ENCODE measurements at places on chromosomes 11 and 22. TPM values are rescaled to one million over a fixed set of nuclear protein-coding genes. Genes with fewer than 3 reads are reported as not detected.
A peak's percentile ranks its signal among the peaks of the same experiment; 100 is the strongest.

Gene ACRV1
- total RNA-seq: not detected

GRCh38 chr22:43163241-43163795, 12.0 kb downstream of the TSPO start:
- DNase-seq: no peak

Gene GGT1
- total RNA-seq: 0.63 TPM

- no peak for DNase-seq
Observed at GRCh38 chr11:125312391-125312790, 147.8 kb downstream of the PKNOX2 start.

Gene TEX54
- not detected for total RNA-seq

GRCh38 chr11:96875712-96876111, 485.9 kb downstream of the JRKL start:
- no peak for DNase-seq

DNA sequence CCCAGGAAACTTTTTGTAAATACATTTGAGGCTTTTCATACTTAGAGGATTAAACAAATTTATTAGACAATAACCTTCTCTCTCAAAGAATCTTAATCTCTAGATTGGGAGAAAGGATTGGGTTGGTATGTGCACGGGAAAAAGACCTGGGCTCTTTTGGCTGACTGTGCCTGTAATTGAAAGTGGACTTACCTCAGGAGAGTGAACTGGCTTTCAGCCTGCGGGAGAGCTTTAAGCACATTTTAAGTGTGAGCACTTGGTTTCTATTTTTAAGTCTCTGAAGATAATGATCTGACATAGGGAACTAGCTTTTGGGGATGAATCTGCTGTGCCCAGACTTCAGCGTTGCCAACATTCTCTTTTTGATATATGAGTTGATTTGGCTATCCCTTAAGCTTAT, 35.8 kb downstream of the UVRAG start:
- DNase-seq: no peak

DNA sequence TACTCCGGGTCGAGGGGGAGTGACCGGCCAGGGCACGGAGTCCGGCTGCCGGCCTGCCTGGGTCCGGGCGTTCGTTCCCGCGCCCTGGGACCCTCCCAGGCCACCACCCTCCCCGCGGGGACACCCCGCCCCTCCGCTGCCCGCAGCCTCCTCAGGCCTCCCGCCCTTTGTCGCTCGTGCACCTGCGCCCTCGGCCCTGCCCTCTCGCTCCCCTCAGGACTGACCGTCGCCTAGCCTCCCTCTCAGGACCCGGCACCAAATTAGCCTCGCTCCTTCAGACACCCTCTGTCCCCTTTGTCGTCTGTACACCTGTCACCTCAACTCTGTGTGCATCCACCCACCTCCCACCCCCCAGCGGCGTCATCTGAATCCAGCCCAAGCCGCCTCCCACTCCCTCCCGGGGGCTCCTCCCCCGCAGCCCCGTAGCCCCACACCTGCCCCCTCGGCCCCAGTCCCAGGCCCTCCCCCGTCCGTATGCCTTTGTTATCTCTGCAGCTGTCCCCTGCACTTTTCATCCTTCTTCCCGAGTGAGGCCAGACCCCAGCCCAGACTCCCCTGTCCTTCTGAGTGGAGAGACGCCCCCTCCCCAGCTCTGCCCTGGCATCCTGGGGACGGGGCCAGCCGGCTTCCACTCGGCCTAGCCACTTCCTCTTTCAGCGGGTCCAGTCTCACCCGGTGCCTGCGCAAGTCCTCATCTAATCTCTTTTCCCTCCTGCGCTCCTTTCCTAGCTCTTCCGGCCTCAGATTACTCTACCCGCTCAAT, 643 bp downstream of the TIGD3 start:
- no peak for DNase-seq

GRCh38 chr22:39446239-39446721, 10.5 kb upstream of the MGAT3 start:
- no peak for DNase-seq

Gene NUMA1
- 113 TPM for total RNA-seq

DNA sequence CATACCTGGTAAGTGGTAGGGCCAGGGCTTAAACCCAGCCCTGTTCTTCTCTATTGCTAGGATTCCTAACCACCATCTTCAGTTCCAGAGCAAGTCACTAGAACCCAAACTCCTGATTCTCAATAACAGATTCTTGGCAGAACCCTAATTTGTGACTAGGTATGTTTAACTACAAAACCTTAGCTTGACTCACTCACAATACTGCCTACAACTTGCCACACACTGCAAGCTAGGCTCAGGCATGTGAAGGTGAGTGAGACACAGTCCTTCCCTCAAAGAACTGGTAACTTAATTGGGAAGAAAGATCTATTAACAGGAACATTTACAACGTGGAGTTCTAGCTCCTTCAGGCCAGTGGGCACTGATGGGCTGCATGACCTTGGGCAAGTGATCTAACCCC, 14.5 kb upstream of the AMOTL1 start:
- DNase-seq: no peak

DNA sequence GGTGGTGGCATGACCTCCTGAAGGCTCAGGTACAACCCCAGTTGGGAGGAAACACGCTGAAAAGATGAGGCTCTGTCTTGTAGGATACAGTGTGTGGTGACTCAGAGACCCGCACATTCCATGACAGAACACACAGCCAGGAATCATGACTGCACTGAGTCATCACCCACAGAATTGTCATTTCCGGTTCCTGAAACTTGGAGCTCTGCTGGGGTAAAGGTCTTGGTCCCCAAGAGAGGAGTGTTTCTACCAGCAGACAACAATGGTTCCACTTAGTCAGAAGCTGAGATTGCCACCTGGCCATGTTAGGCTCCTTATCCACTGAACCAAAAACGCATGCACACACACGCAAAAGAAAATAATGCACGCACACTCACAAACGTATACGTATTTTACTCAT, 31.5 kb upstream of the CYB5R3 start:
- DNase-seq: peak; percentile 92

DNA sequence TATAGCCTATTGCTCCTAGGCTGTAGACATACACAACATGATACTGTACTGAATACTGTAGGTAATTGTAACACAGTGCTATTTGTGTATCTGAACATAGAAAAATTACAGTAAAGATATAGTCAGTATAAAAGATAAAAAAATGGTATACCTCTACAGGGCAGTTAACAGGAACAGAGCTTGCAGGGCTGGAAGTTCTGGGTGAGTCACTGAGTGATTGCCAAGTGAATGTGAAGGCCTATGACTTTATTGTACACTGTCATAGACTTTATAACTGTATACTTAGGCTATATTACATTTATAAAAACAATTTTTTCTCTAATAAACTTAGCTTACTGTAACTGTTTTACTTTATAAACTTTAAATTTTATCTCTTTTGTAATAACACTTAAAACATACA, 332.4 kb upstream of the ARHGAP42 start:
- peak; percentile 8 for DNase-seq

- no peak for DNase-seq
Observed at GRCh38 chr11:2650343-2650867, 49.4 kb downstream of the KCNQ1OT1 start.

Gene THOC5
- 51.3 TPM for total RNA-seq

- DNase-seq: no peak
Observed at GRCh38 chr11:34150494-34151151, 45.2 kb downstream of the NAT10 start.

Gene CDC42BPG
- total RNA-seq: 3.7 TPM

DNA sequence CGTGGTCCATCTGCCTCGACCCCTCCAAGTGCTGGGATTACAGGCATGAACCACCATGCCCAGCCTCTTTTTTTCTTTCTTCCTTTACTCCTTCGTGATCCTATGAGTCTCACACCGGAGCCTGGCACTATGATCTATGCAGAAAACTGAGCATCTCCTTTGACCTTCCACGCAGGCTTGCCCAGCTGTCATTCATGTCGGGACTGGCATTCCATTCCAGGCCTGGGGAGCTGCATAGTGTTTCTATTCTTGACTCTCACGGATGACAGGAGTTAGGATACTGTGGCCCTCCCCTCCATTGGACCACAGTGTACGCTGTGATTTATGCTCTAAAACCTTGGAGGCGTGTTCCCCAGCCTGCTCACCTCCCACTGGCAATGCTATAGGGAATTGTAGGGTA, 611.8 kb downstream of the BRD1 start:
- DNase-seq: no peak

GRCh38 chr11:90874281-90874680, 651.4 kb upstream of the CHORDC1 start:
- peak; percentile 41 for DNase-seq

Gene KRTAP5-10
- total RNA-seq: not detected

GRCh38 chr11:128315933-128316332, 271.4 kb downstream of the ETS1 start:
- DNase-seq: no peak

Data from MCF 10A (cell line).